ENCODE measurements at places on chromosomes 13 and 19.

GRCh38 chr13:52848455-52849195 lies at the start of gene PCDH8:
PCDH8 (minus strand) TSS chr13:52848640; CDS start chr13:52848436, 204 bp downstream.
- DNase-seq, result no peak

- DNase-seq, result no peak
These were observed 24.0 kb downstream of the UTP14C start for GRCh38 chr13:52048516-52048915.

GRCh38 chr19:34350161-34350561 lies 14.8 kb upstream of the GPI start:
- DNase-seq, result no peak

GRCh38 chr19:51089786-51090185 lies 7.1 kb upstream of the KLK14 start:
- DNase-seq, result no peak

- no peak for DNase-seq
These were observed 77.5 kb downstream of the SERP2 start for GRCh38 chr13:44451126-44451525.
